Calu3 (cell line): ENCODE measurements at places on chromosomes 2 and 18. TPM values are rescaled to one million over a fixed set of nuclear protein-coding genes. Genes with fewer than 3 reads are reported as not detected.

DNA sequence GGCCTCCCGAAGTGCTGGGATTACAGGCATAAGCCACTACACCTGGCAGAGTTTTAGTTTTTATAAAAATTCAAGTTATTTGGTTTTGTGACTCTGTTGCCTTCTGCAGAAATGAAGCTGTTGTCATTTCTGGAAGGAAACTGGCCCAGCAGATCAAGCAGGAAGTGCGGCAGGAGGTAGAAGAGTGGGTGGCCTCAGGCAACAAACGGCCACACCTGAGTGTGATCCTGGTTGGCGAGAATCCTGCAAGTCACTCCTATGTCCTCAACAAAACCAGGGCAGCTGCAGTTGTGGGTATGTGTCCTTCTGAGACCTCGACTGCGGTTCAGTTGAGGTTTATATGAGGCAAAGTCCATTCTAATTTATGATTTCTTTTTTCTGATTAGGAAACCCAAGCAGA lies 7.2 kb downstream of the MTHFD2 start:
- peak; percentile 57 for DNase-seq

The TUBA4A gene
- 68.8 and 97.9 TPM in 2 replicates for total RNA-seq

DNA sequence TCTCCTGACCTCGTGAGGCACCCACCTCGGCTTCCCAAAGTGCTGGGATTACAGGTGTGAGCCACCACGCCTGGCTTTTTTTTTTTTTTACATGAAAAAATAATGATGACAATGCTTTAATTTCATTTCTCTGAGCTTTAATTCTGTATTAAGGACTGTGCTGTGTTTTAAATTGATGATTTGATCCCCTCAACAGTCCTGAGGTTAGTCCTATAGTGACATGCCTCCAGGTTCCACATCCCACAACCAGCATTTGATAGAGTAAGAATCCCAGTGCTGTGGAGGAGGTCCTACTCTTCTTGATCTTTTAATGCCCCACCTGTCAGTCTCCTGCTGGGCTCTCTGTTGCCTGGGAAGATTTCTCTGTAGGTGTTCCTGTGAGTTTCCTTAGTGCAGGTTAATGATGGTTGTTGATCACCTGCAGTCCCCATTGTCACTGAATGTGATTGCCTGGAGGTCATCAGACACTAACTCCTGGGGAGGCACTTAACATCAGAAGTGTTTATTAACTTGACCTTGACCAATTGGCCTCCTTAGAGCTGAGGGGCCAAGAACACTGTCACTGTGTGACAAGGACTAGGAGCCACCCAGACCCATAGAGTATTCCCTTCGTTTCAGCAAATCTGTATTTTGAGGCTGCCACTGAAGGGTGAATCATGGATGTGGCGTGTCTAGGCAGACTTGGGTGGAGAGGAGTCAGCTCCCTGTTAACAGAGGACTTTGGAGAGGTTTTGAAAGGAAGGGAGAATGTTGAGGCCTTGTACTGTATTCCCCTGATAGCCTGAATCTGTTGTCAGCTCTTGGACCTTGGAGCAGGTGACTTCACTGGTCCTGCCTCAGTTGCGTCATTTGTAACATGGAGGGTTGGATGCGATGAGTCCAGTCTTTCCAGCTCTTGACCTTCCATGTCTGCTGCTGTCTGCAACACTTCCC lies 11.5 kb downstream of the ASAP2 start:
- DNase-seq = no peak

The GMCL1 gene
- total RNA-seq = 63.8 and 76.4 TPM in 2 replicates

DNA sequence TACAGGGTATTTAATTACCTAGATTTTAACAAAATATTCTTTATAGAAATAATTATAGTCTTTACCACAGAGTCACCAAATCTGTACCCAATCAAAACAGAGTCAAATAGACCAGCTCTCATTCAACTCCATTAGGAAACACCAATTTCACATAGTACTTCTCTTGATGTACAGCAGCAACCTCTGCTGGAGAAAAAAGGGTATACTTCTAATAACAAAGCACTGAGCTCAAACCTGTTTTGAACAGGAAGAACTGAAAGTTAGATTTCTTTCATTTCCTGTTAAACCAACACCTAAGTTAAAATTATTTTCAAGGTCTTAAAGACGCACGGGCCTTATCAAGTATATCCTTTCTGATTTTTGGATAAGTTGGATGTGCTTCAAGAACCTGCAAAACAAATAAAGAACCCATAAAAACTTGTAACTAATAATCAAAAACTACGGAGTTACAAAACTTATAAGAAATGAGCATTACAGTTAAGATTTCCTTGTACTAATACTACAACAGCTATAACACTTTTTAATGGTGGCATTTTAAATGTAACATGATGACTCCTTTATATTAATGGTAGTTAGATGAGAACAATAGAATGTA lies 79.0 kb downstream of the TTC21B start:
- peak; percentile 24 for DNase-seq
